Stimulated activated CD8-positive, alpha-beta memory T cell treated with anti-CD3 and anti-CD28 coated beads, Interleukin-2, amount 100 ng/mL, for 1 hour (primary cell): ENCODE measurements at places on chromosomes 1 and 21.

DNA sequence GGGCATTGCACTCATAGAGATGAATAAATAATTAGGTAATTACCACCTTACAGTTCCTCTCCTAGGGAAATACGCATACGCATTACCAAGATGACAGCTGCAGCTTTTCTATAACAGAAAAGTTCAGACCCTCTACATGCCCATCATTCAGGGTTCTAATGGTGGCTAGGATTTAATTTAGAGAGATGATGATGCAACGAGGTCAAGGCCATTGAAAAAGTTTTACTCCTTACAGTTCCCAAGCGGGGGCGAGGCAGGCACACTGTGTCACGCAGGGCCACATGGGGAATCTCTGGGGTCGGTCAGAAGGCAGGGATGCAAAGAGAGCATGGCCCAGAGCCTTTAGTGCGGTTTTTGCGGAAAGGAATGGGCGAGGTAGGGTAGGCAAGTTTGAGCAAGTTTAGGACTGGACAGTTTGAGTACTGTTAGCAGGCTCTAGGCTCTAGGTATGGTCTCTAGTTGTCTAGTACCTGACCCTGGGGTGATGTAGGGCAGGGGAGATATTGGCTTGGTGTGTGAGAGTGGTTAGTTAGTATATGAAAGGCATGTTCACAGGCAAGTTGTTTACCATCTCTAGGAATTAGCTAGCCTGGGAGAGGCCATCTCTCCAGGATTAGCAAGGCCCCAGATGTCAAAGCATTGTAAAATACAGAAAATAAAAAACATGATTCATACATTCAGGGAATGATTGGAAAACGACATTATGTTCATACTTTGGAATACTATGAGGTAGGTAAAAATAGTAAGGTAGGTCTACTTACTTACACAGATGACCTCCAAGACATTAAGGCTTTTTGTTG is 29.6 kb upstream of the ID3 start:
- no peak for DNase-seq

- no peak for DNase-seq
These were observed 323.7 kb upstream of the FAM78B start for GRCh38 chr1:166490437-166490991.

- no peak for DNase-seq
These were observed 30.6 kb downstream of the IARS2 start for GRCh38 chr1:220124542-220124941.

DNA sequence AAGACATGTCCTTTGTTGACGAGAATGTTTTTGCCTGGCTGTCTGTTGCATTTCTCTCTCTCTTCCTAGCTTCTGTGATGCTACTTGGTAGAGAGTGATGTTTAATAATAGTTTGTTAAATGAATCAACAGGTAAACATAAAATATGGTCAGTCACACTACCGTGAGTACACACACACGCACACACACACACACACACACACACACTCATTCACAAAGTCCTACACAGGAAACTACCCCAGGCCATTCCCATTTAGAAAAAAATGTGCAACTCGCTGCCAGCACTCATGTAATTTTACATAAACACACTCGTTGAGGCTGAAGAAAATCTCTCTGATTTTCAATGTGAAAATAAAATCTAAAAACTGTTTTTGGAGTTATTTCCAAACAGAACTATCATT is 38.7 kb downstream of the RUNX1 start:
- DNase-seq: no peak

- DNase-seq: no peak
These were observed 42.2 kb downstream of the NTNG1 start for GRCh38 chr1:107183011-107183410.

DNA sequence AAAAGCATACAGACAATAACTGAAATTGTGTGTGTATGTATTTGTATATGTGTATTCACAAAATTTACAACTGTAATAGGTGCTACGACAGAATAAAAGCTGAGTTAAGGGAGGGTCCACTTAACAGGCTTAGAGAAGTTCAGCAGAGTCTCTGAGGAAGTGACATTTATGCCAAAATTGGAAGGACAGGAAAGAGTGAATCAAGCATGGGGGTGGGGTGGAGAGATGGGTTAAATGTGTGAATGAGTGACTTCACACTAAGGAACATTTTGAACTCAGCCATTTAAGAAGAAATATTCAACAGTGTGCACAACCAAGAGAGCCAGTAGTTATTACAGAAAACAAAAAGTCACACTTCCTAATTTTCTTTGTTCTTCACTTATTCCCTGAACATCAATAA is 53.8 kb upstream of the RGS1 start:
- no peak for DNase-seq

DNA sequence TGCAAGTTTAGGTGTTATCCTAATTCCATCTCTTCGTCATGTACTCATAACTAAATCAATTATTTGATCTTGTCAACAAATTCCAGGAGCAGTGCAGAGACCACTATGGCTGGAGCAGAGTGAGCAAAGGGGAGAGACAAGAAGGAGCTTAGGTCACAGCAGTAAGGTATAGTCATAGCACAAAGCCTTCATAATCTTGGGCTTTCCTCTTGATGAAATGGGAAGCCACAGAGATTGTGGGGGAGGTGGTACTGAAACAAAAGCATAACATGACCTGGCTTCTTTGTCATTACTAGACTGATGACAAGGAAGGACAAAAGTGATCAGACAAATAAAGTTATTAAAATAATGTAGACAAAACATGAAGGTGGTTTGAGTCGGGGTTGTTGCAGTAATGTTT is 60.1 kb upstream of the PTGS2 start:
- no peak for DNase-seq
